ENCODE measurements at places on chromosomes 6 and 20. TPM values are rescaled to one million over a fixed set of nuclear protein-coding genes. Genes with fewer than 3 reads are reported as not detected.

DNA sequence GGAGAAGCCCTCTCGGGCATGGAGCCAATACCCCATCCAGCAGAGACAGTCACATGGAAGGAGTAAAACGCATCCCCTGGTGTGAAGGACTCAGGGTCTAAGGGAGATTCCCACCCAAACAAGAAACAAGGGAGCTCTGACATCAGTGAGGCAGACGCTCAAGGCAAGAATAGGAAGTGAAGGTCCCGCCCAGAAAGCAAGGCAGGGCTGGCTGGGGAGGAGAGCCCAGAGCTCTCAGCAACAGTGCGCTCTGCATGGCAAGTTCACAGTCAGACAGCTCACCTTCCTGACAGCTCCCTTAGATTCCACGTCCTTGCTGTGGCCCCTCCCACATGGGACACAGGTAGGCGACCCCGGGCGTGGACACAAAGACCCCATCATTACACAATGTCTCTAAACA lies 85.6 kb downstream of the TTLL2 start:
- DNase-seq: no peak

TNNC2 gene
- not detected for total RNA-seq

DNA sequence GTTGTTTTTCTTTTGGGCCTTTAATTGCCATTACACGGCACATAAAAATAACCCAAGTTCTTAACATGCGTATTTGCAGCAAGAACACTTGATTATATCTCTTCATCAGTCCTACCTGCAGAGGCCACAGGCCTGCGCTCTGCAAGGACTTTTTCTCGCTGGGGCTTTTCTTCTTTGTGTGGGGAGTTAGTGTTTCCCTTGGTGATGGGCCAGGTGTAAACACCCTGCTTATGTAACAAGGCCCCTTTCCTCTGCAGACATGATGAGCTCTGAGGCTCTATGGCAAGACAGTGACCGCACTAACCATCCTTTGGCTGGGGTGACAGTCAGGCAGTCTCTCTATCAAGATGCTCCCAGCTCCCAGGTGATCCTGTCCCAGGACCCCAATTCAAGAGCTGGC lies 97.8 kb upstream of the PCSK2 start:
- no peak for DNase-seq

- DNase-seq: peak; percentile 95
Measured at GRCh38 chr6:137013738-137014602, 30.8 kb downstream of the IL20RA start.

- DNase-seq: no peak
Measured at GRCh38 chr6:137856138-137856898, 10.7 kb upstream of the TNFAIP3 start.

DNA sequence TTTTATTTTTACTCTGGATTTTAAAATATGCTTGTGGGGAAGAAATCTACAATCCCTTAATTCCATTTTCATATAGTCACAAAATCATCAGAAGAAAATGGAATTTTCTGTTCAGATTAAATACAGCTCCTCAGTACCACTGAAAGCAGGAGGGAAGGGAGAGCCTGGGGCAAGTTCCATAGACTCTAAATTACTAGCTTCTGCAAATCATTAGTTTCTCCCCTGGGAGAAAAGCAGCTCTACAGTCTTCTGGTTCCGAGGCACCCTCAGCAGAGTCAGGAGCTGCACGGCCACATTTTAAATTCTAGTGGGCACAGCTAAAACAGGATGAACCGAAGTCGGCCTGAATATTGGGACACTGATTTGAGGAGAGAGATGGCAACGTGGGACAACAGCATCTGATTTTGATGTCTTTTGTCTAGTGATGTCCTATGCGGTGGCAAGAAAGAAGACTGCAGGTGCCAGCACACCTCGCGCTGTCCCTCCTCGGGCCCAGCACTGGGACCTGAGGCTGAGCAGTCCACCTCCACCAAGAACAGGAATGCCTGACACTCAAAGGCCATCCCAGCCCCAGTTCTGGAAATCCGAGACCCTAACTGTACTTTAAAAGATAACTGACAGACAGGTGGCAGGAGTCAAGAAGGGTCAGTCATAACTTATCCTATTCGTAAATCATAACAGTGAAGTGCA lies 90.7 kb downstream of the FOXC1 start:
- DNase-seq: no peak

GRCh38 chr6:129603741-129604140 lies 106.2 kb downstream of the ARHGAP18 start:
- no peak for DNase-seq

TRIM15 gene
- total RNA-seq: not detected

GRCh38 chr6:39386487-39386886 lies 64.0 kb upstream of the KCNK16 start:
- DNase-seq: no peak

DNA sequence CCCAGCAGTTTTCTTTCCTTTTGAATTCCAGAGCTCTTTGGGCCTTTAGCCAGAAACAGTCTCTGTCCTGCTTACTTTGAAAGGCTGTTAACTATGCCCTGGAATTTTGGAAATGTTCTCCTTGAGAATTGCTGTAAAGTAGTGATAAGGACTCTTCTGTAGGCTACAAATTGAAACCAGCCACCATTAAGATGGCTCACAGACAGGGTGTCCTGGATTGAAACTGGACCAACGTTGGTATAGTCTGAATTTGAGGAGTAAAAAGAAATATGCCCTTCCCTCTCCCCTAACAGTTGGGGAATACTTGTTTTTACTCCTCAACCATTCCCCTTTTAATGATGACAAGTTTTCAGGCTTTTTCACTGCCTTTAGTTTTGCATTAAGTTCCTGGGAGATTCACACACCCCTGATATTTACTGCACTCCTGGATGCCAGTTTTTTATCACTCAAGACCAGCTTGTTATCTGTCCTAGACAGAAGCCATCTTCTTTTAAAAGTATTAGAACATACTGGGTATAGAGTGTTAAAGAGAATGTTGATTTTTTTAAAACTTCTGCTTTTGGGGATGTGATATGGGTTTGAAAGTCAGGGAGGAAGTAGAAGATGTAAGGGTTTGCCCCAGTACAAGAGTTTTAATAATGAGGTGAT lies 21.9 kb downstream of the TOP1 start:
- DNase-seq: no peak

C20orf202 gene
- not detected for total RNA-seq

DNA sequence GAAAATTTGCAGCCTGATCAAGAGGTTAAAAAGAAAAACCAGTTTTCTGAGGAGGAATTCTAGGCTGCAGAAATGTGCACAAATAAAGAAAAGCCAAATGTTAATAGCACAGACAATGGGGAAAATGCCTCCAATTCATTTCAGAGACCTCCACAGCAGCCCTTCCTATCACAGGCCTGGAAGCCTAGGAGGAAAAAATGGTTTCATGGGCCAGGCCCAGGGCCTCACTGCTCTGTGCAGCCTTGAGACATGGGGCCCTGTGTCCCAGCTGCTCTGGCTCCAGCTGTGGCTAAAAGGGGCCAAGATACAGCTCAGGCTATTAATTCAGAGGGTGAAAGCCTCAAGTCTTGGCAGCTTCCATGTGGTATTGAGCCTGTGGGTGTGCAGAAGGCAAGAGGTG lies 18.9 kb downstream of the AHI1 start:
- no peak for DNase-seq

DNA sequence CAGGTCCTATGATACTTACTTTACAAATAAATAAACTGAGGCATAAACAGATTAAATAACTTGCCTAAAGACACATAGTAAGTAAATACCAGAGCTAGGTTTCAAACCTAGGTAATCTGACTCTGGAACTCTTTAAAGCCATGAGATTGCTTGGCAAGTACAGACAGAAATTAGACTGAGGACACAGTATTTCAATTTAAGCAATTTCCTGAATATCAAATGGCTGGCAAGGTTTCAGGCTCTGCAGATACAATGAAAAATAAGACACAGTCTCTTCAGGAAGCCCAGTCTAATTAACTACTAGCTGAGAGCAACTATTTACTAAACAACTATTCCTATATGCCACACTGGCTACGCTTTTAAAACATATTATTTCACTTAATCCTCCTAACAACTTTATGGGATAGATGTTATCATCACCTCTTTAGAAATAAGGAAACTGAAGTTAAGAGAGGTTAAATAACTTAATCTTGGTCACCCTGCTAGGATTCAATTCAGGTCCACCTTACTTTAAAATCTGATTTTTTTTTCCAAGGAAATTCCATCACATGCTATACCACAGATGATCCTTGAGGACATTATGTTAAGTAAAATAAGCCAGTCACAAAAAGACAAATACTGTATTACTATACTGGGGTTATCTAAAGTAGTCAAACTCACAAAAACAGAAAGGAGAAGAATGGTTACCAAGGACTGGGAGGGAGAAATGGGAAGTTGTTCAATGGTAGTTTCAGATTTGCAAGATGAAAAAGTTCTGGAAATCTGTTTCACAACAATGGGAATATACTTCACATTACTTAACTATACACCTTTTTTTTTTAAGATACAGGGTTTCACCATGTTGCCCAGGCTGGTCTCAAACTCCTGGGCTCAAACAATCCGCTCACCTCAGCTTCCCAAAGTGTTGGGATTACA lies 4.1 kb downstream of the TRPC4AP start:
- DNase-seq: peak; percentile 55

- DNase-seq: no peak
Measured at GRCh38 chr6:111980143-111980542, 73.8 kb upstream of the CCN6 start.

GRCh38 chr6:11833626-11834592 lies 55.3 kb upstream of the ADTRP start:
- no peak for DNase-seq

POLR3F gene
- 9.1 TPM for total RNA-seq

- DNase-seq: no peak
Measured at GRCh38 chr6:27812805-27813492, 99.2 kb downstream of the OR2B2 start.

PRR18 gene
- total RNA-seq: under 0.01 TPM

ERVFRD-1 gene
- not detected for total RNA-seq

DNA sequence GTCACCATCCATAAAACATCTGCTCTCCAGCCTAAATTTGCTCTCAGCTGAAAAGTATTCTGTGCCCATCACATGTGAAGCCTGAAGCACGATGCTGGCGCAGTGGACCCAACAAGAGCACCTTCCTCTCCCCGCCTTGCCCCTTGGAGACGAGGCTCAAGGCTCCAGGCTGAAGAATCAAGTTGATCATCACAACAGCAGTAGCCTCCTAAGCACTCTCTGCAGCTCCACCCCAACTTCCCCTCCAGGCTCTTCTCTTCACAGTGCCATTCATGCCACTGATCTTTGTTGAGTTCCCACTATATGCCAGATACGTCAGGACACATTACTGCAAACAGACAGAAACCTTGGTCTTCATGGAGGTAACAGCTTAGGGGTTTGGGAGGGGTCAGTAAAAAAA lies 41.6 kb upstream of the ZNF217 start:
- no peak for DNase-seq

LAMA2 gene
- total RNA-seq: under 0.01 TPM

SLC22A3 gene
- 8.6 TPM for total RNA-seq

DNA sequence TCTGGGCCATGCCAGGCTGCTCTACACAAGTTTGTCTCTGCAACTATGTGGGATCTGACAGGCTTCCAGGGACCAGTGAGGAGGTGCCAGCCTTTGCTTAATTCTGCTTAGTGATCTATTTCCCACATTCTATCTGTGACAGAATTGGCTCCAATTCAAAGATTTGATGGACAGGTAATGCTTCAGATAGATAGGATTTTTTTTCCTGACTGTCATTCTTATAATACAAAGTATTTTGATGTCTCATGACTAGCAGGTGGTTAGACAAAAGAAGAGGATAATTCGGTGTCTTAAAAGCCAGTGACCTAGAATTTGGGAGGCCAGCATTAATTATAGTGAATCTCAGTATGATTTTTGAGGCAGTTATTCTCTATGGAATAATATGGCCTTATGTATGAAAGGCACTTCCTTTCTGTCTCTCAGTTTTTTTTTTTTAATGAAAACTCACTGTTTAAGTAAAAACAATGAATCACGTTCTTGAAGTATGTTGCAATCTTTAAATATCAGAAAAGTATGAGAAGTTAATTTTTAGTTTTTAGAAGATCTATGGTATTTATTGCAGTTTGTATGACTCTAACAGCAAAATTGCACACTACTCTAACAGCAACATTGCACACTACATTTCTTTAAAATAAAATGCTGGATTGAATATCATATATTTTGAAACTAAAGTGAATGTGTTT lies 43.7 kb downstream of the TMEM200A start:
- no peak for DNase-seq

DNA sequence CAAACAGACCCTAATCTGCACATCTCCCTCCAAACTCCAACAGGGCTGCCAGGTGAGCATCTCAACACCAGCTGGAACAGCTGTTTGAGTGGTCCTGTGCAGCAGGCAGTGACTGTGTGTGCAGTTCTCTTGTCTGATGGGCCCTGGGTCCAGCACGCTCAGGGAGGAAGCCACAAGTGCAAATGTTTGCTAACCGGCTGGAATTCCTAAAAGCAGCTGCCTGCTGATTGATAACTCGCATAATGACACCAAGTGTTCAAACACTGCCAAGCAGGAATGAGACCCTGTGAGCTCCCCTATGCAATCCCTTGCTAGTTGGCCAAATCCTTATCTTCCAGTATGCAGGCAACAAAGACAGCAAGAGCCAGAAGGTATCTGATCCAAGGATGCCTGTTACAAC lies 650.6 kb downstream of the CBLN4 start:
- no peak for DNase-seq
